Activated naive CD4-positive, alpha-beta T cell (primary cell): ENCODE measurements at places on chromosomes 1 and 21.

DNA sequence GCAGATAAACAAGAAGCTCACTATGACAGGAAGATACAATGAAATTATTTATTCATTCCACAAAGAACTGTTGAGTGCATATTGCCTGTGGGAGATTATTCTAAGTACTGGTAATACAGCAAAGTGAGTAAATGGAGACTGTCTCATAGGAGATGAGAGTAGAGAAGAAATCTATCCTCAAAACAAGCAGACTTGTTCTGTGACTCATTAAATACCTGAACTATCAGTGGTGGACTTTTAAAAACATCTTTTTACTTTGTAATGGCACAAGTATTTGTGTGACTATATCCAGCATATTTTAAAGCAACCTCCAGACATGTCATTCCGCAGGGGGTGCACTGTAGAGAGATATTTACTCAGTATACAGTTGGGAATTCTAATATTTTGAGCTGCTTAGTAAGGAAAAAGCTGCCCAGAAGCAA is 259.2 kb downstream of the FMN2 start:
- DNase-seq: no peak

GRCh38 chr1:228334954-228335353 is 71.7 kb downstream of the TRIM11 start:
- no peak for DNase-seq

DNA sequence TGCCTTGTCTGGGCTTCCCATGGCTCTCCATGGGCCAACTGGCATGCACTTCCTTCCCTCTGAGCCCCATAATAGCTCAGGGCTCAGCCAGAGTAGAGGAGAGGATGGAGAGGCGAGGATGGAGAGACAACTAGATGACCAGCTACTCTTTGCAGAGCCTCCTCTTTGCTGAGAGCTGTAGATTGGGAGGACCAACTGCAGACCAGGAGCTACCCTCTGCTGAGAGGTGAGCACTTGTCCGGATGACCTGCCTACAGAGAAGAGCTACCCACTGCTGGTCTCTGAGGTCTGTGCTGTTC is 58.0 kb upstream of the ETV3 start:
- DNase-seq: no peak

DNA sequence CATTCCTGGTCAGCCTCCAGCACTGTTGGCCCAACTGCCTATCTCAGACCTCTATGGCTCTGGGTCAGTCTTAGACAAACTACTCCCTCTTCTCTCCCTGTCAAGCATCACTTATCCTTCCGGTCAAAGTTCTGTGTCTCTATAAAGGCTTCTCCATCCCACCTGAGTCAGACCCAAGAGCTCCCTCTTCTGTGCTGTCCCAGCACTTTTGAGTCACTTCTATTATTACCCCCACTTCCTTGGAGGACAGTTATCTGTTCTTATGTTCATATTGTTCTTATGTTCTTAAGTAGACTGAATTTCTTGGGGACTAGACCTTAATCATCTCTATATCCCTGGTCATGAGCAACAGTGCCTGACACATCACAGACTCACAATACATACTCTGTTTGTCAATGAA is 29.2 kb upstream of the IL10 start:
- DNase-seq: no peak

GRCh38 chr1:27152004-27152828 is 2.7 kb downstream of the SLC9A1 start:
- DNase-seq: no peak

DNA sequence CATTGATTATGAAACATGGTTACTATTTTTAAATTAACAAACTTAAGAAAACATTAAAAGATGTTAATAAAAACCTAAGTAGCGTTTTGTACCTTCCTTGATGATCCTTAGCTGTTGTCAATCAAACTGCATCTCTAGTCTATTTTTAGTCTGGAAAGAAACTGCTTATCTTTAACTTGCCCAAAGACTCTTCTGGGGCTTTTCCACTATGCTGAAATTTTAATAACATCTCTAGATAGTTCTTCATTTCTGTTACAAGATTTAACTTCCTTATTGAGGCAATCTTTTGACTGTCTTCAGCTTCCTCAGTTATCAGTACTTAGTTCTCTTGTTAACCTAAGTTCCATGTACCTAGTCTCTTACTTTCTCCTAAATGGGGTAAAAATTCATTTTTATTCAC is 135.9 kb upstream of the HMCN1 start:
- DNase-seq: no peak

- no peak for DNase-seq
Observed at GRCh38 chr1:8570465-8570864, 247.0 kb downstream of the RERE start.

GRCh38 chr1:169240449-169241232 is 127.0 kb downstream of the NME7 start:
- no peak for DNase-seq

DNA sequence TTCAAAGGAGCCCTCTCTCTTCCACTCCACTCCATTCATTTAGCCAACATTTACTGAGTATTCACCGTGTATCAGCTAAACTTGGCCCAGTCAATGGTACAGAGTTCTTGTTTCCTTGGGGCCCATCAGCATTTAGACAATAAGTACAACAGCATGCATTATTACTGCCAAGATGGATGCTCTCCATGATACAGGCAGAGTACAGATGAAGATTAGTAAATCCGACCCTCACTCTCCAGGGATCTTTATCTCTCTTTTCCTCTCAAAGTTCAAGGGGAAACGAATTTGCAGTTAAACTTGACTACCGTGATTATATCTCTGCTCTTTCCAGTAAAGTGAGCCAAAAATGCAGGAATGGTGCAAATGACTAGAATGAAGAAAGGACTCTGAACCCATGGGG is 184.6 kb upstream of the DUSP10 start:
- DNase-seq: no peak

- DNase-seq: no peak
Observed at GRCh38 chr1:218303176-218303879, 18.2 kb downstream of the RRP15 start.

DNA sequence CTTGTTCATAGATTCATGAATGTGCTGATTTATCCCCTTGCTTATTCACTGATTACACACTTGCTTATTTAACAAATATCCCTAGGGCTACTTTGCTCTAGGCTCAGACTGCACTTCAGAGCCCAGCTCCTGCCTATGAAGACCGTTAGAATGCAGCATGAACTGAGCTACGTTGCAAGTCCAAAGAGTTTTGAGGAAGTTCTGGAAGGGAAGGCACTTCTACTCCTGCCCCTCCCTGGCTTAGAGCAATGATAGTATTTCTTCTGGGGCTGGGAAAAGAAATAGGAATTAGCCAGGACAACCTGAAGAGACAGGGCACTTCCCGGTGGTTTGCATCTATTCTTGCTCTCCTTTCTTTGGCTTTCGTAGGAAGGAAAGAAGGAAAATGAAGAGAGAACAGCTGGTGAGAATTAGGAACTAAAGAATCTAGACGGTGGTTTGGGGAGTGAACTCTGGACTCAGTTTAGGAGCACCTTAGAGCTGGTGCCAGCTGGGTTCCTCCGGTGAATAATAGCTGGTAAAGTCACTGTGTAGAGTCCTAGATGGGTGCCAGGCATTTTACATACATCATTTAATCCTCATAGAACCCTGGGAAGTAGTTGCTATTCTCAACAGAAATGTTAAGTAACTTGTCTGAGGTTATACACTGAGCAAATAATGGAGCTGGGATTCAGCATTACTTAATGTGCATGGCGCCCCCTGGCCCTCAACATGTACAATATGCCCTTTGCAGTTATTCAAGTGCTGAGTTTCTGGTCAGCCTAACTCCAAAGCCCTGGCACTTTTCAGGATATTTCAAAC is 65.9 kb downstream of the NDUFS5 start:
- DNase-seq: no peak

GRCh38 chr1:221689138-221689537 is 52.8 kb downstream of the DUSP10 start:
- no peak for DNase-seq

DNA sequence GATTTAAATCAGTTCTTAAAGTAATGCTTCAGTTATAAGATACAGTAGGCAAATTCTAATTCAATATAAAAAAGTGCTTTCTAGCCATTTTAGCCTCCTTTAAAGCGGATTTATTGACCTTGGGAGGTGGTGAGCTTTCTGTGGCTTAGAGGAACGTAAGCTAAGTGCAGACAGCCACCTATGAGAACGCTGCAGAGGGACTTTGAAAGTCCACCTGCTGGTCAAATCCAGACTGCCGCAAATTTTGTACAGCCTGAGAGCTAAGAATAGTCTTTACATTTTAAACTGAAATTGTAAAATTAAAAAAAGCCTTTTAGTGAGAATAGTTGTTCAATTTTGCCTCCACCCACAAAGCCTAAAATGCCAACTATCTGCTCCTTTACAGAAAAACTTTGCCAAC is 67.0 kb upstream of the SSX2IP start:
- no peak for DNase-seq

GRCh38 chr1:200627575-200628222 is 7.1 kb upstream of the KIF14 start:
- DNase-seq: no peak

DNA sequence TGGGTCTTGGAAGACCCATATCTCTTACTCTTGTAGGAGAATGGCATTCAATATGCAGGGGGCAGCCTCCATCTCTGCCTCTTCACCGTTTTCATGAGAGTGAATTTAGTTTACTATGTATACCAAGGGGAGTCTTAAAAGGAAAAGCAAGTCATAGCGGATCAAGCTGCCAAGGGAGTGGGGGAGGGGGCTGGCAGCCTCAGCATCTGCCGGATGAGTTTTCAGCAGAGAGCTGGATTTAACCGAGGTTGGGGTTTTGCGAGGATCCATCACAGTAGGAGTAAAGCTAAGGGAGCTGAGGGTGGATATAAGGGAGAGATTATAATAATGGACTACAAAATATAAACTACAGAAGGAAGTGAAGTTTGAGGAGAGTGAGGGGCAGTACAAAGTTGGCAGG is 9.9 kb downstream of the CD160 start:
- DNase-seq: no peak

DNA sequence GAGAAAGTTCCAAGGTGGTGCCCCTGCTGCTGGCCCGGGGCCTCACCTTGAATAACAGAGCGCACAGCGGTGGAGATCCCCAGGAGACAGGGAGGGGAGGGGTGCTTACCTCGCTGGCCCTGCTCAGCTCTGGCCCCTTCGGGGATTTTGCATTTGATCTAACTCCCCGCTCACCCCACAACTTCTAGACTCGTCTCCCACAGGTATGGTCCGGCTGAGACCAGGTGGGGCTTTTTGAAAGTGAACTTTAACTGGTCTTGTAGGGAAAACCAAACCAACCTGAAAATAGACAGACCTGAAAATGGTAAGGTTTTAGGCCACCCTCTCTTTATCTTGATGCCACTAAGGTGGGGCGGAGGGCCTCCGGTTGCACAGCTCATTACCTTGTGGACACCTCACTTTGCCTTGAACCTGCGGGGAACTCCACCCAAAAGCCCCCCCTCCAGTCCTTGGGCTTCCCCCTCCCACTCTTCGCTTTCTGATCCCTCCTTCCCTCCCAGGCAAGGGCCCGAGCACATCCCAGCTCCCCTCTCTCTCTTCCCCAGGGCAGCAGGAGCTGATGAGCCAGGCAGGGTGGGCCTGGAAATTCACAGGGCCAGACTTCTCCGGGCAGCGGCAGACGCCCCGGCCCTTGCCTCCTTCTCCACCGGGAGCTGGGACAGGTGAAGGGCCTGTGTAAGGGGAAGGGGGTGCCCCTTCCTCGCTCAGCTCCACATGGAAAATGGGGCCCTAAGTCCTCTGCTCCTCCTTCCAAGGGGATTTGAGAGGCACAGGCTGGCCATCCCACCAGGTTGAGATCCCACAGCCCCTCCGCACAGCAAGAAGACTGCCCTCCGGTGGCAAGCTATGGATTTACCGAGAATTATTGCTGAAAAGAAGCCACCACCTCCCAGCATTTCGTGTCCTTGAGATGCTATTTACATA is 16.1 kb downstream of the TNFRSF8 start:
- no peak for DNase-seq

DNA sequence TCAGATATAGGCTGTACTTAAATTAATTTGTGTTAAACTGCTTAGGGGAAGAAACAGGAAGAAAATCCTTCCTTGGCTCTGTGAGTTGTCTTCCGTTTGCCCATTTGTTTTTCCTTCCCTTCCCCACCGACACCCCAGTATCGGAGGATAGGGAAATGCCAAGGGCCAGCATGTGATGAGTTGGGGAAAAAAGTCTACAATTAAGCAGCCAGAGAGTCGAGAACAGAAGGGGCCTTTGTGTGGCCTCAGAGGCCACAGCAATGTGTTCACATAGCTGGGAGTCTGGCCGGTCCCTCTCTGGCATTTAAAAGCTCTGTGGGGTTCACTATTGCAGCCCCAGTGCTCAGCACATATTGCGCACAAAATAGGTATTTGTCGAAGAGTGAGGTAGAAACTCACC is 489.3 kb downstream of the MATN1 start:
- no peak for DNase-seq

DNA sequence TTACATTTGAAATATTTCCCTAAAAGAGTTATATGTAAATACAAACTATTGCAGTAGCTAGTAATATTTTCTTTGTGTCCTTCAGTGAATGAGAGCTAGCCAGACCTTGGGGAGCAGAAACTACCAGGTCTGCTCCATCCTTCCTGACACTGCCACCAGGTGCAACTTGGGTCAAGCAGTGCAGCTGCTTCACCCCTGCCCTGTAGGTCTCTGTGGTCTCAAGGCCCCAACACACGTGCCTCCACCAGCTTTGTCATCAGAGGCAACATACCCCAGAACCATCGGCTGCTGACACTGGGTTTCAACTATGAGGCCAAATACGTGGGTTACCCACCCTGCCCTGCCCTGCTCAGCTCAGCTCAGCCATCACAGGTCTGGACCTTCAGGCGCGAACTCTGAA is 181.6 kb downstream of the FCRL5 start:
- DNase-seq: no peak

DNA sequence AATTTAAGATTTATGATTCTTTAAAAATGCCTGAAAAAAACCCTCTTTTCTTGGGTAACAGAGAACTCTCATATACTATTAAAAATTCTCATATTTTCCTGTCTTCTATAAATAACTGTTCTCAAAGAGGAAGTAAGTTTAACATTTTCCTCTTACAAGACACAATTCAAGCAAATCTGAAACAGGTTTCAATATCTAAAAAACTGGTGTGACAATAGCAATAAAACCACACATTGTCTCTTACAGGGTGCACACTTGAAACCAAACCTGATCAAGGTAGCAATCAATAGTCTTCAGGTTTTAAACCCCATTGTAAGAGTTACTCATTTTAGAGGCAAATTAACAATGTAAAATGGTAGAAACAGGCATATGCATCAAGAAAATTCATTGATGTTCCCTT is 28.0 kb downstream of the FUBP1 start:
- DNase-seq: no peak
